ENCODE measurements at places on chromosomes 11 and 22.
A peak's percentile ranks its signal among the peaks of the same experiment; 100 is the strongest.

DNA sequence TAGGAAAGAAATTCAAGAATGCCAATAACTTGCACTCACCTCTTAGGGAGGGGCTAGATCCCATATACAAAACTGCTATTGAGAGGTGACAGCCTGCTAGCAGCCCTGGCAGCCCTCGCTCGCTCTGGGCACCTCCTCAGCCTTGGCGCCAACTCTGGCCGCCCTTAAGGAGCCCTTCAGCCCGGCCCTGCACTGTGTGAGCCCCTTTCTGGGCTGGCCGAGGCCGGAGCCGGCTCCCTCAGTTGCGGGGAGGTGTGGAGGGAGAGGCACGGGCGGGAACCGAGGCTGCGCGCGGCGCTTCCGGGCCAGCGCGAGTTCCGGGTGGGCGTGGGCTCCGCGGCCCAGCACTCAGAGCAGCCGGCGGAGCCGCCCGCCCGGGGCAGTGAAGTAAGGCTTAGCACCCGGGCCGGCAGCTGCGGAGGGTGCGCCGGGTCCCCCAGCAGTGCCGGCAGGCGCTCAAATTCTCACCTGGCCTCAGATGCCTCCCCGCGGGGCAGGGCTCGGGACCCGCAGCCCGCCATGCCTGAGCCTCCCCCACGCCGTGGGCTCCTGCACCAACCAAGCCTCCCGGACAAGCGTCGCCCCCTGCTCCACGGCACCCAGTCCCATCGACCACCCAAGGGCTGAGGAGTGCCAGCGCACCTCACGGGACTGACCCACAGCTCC lies 329.9 kb downstream of the FAM181B start:
- no peak for DNase-seq

GRCh38 chr11:61716478-61717285 lies 35.8 kb upstream of the MYRF start:
- DNase-seq, result no peak

GRCh38 chr22:25750569-25751173 lies 8.7 kb downstream of the MYO18B start:
- DNase-seq, result no peak

DNA sequence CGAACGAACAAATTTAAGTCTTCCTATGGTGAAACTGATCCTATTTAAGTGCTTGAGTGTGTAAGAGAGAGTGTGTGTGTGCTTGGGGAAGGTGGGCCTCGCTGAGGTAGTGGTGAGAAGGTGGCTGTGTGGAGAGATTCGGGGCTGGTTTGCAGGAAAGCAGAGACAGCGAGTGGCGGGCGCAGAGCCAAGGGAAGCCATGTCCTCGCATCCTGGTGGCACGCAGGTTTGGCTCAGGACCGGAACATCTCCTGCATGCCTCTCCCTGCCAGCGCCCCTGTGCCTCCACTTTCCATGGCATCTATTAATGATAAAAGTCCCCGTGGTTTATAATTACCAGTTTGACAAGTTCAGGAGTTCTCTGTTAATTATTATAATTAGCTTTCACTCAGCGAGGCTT lies 383.1 kb upstream of the CADM1 start:
- DNase-seq, result no peak

DNA sequence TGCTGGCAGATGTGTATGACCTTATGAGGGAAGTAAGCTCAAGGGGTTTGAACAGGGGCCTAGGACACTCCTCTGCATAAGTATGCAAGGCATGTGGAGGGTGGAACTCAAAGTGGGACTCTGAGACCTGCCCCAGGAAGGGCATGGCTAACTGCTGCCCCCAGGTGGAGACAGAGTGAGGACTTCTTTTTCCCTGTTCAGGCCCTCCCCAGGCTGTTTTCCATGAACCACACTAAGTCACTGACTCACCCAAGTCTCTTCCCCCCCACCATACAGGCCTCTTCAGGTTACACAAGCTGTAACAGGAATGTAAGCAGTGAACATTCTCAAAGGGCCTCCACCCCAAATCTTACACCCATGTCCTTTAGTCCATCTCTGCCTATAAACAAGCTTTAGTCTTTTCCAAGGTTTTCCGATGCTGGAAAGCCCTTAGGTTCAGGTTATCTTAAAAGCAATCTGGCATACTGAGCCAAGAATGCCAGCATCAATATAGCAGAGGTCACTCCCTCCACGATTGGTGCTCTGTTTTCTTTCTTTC lies 13.1 kb downstream of the EEF1G start:
- peak; percentile 40 for DNase-seq

Measured in midbrain (tissue), 1 donor.